Neural crest cell (in vitro differentiated cells): ENCODE measurements at places on chromosomes 7 and 10. TPM values are rescaled to one million over a fixed set of nuclear protein-coding genes. Genes with fewer than 3 reads are reported as not detected.
A peak's percentile ranks its signal among the peaks of the same experiment; 100 is the strongest.

The HOXA10 gene
- total RNA-seq = 0.35 TPM in 1 of 2 replicates, not detected in the other

The DRGX gene
- total RNA-seq = 0.18 and 0.19 TPM in 2 replicates

The AOAH gene
- not detected in 2 replicates for total RNA-seq

The GHRHR gene
- total RNA-seq = 0.84 TPM in 1 of 2 replicates, not detected in the other

The PTPRE gene
- total RNA-seq = 1.8 and 2.3 TPM in 2 replicates

The C10orf143 gene
- 2.7 TPM in 2 replicates for total RNA-seq

DNA sequence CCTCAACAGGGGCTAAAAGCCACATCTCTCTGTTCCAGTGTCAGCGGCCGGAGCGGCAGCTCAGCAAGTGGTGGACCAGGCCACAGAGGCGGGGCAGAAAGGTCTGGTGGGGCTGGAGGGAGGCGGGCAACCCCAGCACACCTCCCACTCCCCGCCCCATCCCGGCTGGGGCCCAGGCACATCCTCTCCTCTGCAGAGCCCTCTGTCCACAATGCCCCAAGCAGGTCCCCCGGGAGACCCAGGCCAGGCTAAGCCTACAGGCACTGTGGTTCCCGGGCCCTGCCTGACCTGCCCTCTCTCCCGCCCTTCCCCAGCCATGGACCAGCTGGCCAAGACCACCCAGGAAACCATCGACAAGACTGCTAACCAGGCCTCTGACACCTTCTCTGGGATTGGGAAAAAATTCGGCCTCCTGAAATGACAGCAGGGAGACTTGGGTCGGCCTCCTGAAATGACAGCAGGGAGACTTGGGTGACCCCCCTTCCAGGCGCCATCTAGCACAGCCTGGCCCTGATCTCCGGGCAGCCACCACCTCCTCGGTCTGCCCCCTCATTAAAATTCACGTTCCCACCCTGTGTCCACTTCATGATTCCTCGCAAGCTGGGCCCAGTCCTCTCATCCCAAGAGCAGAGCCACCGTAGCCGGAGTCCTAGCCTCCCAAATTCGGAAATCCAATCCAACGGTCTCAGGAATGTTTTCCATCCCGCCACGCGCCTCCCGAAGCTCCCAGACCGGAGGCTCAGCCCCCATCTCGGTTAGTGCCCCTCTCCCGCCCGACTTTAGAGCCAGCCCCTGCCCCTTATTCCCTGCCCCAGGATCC lies 2.1 kb downstream of the ADIRF start:
- H3K27me3 ChIP-seq = peaks cover 20% of the 10 kb centered on the region
- peaks cover 31% of the 10 kb centered on the region for H3K4me1 ChIP-seq
- peak overlapping the region; percentile 86 for H3K27ac ChIP-seq

- peaks cover 24% of the 10 kb centered on the region for H3K27me3 ChIP-seq
- DNase-seq = no peak
- no peaks in the 10 kb centered on the region for H3K36me3 ChIP-seq
- no peak overlapping the region for H3K4me3 ChIP-seq
Measured at GRCh38 chr10:23493711-23494110, 54.8 kb downstream of the OTUD1 start.

DNA sequence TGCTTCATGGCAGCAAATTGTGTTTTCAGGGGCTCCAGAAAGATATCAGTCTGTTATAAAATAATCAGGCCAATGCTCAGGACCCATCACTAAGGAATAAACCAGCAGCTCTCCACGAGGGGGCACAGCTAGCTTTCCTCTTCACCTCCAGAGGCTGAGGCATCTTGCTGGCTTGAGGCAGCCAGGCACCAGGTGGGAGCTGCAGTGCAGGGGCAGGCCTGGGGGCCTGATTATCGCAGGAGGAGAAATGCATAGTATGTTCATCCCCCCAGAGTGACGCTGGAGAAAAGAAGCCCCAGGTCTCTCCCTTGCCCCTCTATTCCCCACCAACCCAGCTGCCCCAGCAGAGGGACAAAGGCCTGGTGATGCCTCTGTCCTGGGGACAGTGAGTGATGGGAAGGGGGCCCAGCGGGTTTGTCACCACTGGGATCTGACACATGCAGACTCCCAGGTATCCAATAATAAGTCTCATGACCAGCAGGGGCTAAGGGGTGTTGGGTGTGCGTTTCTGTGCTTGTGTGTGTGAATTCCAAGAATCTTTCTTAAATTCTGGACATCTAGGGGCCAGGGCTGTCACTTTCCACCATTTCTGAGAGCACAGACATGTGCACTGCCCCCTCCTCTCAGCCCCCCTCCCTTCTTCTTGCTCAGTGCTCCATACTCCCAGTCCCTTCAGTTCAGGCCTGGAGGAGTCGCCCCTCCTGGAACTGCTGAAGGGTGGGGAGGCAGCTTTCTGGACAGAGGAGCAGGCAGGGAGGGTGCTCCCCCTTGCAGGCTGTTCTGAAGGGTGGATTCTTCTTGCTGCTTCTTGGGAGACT lies 128.1 kb upstream of the FAM20C start:
- peaks cover 12% of the 10 kb centered on the region for H3K4me1 ChIP-seq
- H3K27me3 ChIP-seq = no peaks in the 10 kb centered on the region
- H3K27ac ChIP-seq = peak overlapping the region; percentile 40
- H3K4me3 ChIP-seq = no peak overlapping the region
- H3K36me3 ChIP-seq = no peaks in the 10 kb centered on the region
- DNase-seq = peak; percentile 40

- H3K36me3 ChIP-seq = peaks cover 32% of the 10 kb centered on the region
- no peaks in the 10 kb centered on the region for H3K27me3 ChIP-seq
- no peaks in the 10 kb centered on the region for H3K4me1 ChIP-seq
- H3K4me3 ChIP-seq = no peak overlapping the region
- no peak overlapping the region for H3K27ac ChIP-seq
- no peak for DNase-seq
Measured at GRCh38 chr7:99033765-99034164, 110.1 kb downstream of the SMURF1 start.

DNA sequence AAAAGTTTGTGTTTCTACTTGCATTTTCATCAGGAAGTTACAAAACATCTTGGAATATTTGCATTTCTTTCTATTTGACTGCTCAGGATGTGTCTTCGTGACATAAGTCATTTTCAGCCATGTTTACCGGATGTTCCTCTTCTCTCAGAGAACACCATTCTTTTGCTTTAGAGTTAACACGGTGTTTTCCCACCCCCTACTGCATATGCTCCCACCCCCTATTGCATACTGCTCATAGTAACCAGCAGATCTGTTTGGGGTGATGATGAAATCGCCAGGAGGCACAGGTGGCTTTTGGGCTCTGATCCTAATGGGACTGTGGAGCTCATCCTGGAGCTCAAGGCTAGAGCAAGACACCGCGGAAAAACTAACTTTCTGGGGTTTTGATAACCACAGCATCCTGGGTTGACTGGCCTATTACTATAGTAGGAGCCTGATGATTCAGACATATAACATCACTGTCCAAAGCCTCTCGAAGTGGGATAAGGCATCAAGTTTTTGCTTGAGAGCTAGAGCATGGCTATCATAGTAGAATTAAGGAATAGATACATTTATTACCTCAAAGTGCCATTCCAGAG lies 65.1 kb upstream of the BET1 start:
- DNase-seq = no peak
- H3K27me3 ChIP-seq = no peaks in the 10 kb centered on the region
- no peaks in the 10 kb centered on the region for H3K4me1 ChIP-seq
- no peak overlapping the region for H3K4me3 ChIP-seq

DNA sequence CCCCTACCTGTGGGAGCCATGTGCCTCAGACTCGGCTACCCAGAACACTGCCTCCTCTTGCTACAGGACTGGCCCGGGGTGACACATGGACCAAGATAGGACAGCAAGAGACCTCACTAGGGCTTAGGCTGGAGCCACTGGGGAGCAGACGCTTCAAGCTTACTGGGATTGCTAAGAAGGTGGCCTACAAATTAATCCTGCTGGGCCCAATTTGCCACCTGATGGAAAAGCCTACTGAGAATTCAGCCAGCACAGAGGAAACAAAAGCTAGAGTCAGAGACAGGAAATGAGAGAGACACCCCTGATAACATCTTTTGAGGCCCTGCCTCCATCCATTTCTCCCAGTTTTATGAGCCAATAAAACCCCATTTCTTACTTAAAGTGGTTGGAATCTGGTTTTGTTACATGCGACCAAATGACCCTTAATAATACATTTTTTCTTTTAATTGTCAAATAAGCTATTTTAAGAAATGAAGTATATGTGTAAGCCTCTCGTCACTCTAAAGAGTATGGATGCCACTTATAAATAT lies 282.1 kb downstream of the CXCL12 start:
- peaks cover 8% of the 10 kb centered on the region for H3K4me1 ChIP-seq
- H3K36me3 ChIP-seq = no peaks in the 10 kb centered on the region
- no peak for DNase-seq
- H3K27me3 ChIP-seq = no peaks in the 10 kb centered on the region
- H3K27ac ChIP-seq = peak overlapping the region; percentile 43

DNA sequence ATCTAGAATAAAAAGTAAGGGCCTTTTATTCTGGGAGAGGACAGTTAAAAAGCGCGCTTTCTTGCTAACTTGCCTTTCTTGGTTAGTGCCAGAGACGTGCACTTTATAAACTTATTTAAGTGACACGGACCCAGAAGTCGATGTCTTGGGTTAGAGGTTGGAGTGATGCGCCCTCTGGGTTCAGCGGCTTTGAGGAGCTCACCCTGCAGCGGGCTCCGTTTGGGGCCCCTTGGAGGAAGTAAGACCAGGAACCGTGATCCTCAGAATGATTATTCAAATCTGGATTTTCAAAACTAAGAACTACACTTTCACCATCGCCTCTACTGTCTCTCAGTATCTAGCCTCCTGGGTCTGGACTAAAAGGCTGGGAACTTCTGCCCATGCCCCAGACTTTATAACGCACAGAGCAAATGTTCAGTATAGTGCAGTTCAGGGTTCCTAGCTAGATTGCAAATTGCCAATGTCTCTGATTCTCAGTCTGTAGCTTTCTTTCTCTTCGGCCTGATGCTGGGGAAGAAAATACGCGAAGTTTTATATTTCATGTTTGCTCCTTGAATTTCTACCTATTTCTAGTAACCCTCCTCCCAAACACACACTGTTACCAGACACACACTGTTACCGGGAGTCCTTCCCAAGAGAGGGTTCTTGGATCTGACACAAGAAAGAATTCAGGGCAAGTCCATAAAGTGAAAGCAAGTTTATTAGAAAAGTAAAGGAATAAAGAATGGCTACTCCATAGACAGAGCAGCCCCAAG lies 18.6 kb upstream of the SMO start:
- peak overlapping the region; percentile 93 for H3K27ac ChIP-seq
- peaks cover 2% of the 10 kb centered on the region for H3K36me3 ChIP-seq
- H3K4me1 ChIP-seq = peaks cover 17% of the 10 kb centered on the region
- no peak for DNase-seq
- peaks cover 23% of the 10 kb centered on the region for H3K27me3 ChIP-seq
- H3K4me3 ChIP-seq = peak overlapping the region; percentile 77

DNA sequence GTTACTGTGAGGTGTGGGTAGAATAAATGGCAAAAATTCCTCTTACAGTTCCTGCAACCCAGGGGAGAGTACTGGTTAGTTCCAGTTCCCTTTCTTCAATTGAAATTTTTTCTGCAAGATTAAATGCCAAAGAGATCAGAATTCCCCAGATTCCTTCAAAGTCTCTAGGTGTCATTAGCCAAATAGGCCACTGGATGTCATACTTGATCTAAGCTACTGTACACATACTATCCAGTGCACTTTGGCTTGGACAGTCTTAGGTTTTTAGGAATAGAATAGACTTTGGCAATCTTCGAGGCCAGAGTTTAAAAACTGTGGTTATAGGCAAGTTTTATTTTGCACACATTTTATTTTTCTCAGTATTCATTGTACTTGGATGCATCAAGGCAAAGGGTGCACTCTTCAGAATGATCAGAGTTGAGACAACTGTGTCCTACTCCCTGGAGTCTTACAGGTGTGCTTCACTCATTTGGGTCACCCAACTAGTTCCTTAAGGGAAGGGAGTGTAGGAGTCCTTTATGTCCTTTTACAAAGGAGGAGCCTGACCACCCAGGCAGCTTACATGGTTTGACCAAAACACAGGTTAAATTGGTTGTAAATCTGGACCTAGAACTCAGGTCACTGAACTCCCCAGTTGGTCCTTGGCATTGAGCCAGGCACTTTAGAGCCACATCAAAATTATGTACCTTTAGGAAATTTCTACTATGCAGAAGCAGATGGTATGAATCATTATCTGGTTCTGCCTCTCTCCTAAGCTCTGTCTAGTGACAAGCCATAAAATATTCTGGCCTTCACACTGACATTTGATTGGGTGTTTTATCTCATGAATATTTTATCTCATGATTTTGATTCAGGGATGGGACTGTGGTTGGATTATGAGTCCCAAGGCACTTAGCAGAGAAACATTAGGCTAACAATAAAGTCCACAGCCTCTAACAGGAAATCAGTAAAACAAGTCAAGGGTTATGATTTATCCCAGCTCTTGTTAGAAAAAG lies 49.5 kb downstream of the ASAH2B start:
- peaks cover 3% of the 10 kb centered on the region for H3K27me3 ChIP-seq
- no peak for DNase-seq
- no peak overlapping the region for H3K27ac ChIP-seq
- no peaks in the 10 kb centered on the region for H3K36me3 ChIP-seq

DNA sequence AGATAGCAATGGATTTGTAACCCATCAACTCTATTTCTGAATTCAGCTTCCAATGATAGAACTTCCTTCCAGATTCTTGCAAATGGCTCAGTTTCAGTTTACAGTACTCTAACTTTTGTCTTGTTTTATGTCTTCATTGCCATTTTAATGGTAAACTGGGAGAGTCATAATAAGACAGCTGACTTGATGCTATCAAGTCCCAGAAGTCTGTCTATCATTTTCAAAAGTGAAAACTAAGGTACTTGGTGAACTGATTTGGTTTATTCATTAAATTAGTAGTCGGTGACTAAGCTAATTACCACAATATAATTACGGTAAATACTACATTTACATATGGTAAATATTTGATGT lies 25.0 kb downstream of the RTKN2 start:
- no peak overlapping the region for H3K27ac ChIP-seq
- DNase-seq = no peak
- H3K36me3 ChIP-seq = peaks cover 5% of the 10 kb centered on the region
- H3K27me3 ChIP-seq = no peaks in the 10 kb centered on the region
- H3K4me1 ChIP-seq = peaks cover 4% of the 10 kb centered on the region

DNA sequence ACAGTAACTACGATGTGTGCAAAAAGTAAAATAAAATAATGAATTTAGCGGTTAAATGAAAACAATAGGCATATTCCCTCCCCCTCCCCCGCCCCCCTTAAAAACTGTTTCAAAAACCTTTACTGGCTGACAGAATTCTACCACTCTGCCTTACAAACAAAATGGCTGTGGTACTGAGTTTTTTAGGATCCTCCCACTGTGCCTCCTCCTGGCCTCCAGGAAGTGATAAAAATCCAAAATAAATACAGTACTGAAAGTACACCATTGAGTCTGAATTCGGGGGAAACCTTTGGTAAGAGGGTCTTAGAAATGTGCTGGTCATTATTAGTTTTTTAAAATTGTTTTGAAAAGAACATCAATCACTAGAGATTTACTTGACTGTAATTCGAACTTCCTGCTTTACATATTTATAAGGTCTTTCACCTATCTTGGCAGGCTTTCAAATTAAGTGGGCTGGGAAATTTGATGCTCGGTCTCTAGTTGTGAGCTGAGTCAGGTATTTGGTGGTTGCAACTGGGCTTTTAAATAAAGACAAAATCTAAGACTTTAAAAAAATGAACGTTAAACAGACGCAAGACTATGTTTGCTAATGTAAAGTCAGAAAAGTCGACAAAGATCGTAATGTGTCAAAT lies 32.5 kb upstream of the EPC1 start:
- H3K27ac ChIP-seq = no peak overlapping the region
- H3K4me1 ChIP-seq = peaks cover 4% of the 10 kb centered on the region
- no peaks in the 10 kb centered on the region for H3K36me3 ChIP-seq

- DNase-seq = no peak
- no peaks in the 10 kb centered on the region for H3K27me3 ChIP-seq
- H3K36me3 ChIP-seq = no peaks in the 10 kb centered on the region
- peaks cover 12% of the 10 kb centered on the region for H3K4me1 ChIP-seq
- no peak overlapping the region for H3K4me3 ChIP-seq
Measured at GRCh38 chr7:33504266-33504665, 374.9 kb downstream of the BBS9 start.

GRCh38 chr10:5094265-5095205 lies at the start of gene AKR1C3:
Gene AKR1C3, plus strand, starts transcription at chr10:5094414. Its CDS starts 31 bp downstream, at chr10:5094445.
- H3K36me3 ChIP-seq = no peaks in the 10 kb centered on the region
- no peak within 1 kb of the TSS for H3K27ac ChIP-seq
- H3K27me3 ChIP-seq = no peaks in the 10 kb centered on the region
